ENCODE measurements at places on chromosomes 2 and 18.

- no peak for DNase-seq
These were observed 77.0 kb downstream of the PRKCE start for GRCh38 chr2:45728458-45728942.

GRCh38 chr2:24642351-24642750 lies 150.8 kb downstream of the PTRHD1 start:
- DNase-seq: no peak

- peak; percentile 46 for DNase-seq
These were observed 891 bp downstream of the KDM3A start for GRCh38 chr2:86441882-86442641.

DNA sequence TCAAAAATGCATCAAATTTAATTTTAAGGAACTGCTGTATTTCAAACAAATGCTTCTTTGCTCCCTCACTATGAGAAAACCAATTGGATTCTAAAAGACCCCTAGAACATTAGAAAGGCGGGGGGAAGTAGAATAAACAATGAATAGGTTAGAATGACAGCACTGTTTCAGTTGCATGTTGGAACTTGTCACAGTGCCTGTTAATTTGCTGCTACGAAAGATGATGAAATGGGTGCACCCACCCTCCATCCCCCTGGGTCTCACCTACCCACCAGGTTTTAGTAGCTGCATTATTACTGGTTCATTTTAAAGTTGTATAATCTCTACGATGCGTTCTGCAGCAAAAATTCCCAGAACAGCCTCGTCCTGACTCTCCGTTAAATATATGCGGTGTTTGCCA lies 193.0 kb upstream of the COPS8 start:
- DNase-seq: no peak

DNA sequence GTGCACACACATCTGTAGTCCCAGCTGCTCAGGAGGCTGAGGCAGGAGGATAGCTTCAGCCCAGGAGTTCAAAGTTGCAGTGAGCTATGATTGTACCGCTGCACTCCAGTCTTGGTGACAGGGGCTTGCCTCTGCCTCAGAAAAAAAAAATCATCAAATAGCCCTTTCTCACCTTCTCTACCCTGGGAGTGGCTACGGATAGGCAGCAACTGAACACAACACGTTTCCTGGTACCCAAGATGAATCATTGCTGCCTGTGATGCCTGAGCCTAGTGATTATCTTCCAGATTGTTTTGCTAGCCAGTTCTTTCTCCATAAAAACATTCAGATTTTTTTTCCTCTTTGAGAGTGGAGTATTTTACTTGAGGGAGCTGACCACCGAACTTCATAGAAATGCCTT lies 13.5 kb downstream of the INPP4A start:
- no peak for DNase-seq

GRCh38 chr18:8901019-8901418 lies 195.7 kb downstream of the MTCL1 start:
- DNase-seq: no peak

DNA sequence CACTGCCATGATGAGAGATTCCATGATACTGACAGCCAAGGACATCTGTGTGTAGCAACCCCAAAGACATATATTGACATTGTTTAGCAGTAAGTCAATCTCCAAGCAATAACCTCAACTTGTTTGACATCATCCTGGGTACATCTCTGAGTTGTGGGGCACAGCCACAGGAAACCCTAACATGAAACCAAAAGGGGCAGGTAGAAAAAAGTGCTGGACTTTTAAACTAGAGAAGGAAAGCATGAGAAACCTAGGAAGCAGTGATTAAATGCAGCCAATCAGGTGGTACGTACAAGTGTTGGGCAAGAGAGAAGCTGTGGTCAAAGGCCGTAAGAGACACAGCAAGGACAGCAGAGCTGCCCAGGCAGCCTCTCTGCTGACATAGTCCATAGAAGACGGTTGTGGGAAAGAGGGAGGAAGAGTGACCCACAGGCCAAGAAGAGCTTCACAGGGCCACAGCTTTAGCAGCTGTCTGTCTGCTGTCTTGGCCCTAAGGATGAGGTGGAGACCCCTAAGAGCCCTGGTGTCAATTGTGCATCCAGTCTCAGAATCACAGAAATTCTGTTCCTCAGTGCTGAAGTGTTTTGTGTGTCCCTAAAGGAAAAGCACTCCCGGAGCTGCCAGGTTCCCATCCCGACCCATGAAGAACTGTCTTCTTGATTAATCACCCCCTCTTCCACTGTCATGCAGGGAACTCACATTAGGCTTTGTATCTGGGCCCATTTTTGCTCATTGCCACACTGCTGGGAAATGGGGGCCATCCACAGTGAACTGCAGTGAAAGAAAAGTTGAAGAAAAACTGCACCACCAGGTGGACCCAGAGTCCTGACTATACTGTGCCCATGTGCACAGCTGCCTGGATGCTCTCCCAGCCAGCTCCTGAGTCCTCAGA lies 25.4 kb upstream of the CHN1 start:
- DNase-seq: no peak

GRCh38 chr2:56372071-56372656 lies 188.4 kb downstream of the CCDC85A start:
- no peak for DNase-seq

DNA sequence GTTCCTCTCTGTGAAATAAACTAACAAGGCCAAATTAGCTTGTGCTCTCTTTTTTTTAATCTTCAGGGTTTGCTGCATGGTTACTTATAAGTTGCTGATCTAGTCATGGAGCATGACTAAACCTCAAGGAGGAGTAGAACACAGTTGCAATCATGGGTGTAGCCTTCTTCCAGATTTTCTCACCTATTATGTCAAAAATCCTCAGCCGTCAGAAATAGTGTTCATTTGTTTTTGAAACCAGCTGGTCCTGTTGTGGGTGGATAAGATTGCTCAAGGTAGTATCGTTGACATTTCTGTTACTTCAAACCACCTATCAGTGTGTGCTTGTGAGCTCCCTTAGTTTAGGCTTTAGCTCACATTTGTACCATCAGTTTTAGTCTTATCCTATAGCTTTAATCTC lies 11.2 kb downstream of the RELCH start:
- DNase-seq: no peak

- no peak for DNase-seq
These were observed 358.7 kb upstream of the SETBP1 start for GRCh38 chr18:44321868-44322590.

DNA sequence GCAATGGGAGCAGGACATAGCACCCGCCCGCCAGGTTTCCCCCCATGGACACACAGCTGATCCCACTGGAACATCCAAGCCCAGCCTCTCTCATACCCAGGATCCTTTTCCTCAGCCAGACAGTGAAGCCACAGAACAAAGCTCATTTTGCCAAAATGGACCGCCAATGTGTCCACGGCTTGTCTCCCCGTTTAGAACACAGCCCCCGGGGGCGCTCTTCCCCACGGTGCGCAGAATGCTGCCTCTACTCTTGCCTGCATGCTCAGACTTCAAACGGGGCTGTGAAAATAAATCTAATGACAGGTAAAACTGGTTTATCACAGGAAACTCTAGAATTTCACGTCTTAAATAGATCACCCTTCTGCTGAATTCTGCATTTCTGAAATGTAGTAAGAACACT lies 548.5 kb upstream of the ID2 start:
- no peak for DNase-seq

- DNase-seq: no peak
These were observed 112.5 kb upstream of the ARHGAP28 start for GRCh38 chr18:6616981-6617380.

DNA sequence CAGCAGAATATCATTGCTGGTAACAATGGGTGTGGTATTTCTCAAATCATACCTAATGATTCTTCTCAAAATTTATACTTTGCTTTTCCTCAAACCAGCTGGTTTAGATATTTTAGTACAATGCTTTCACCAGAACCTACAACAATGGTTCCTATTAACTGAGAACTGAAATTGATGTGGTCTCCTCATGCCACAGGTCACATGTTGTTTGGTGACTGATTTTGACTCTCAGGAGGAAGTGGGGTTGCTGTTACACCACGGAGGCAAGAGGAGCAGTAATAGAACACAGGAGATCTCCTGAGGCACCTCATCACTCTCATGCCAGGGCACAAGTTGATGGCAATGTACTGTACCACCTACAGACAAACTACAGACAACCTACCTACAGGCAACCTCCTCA lies 3.0 kb upstream of the CEP68 start:
- DNase-seq: no peak

GRCh38 chr2:169300636-169301530 lies 61.5 kb downstream of the LRP2 start:
- DNase-seq: no peak

GRCh38 chr2:8343031-8343430 lies 338.8 kb upstream of the ID2 start:
- no peak for DNase-seq

GRCh38 chr18:40437517-40437916 lies 1517.5 kb upstream of the PIK3C3 start:
- DNase-seq: no peak

GRCh38 chr18:33821503-33821902 lies 243.5 kb downstream of the ASXL3 start:
- no peak for DNase-seq

GRCh38 chr2:28296904-28297303 lies 95.8 kb upstream of the FOSL2 start:
- no peak for DNase-seq

GRCh38 chr2:156548413-156548812 lies 112.2 kb downstream of the GPD2 start:
- DNase-seq: no peak

GRCh38 chr2:172251231-172251630 lies 148.5 kb upstream of the DLX2 start:
- no peak for DNase-seq

DNA sequence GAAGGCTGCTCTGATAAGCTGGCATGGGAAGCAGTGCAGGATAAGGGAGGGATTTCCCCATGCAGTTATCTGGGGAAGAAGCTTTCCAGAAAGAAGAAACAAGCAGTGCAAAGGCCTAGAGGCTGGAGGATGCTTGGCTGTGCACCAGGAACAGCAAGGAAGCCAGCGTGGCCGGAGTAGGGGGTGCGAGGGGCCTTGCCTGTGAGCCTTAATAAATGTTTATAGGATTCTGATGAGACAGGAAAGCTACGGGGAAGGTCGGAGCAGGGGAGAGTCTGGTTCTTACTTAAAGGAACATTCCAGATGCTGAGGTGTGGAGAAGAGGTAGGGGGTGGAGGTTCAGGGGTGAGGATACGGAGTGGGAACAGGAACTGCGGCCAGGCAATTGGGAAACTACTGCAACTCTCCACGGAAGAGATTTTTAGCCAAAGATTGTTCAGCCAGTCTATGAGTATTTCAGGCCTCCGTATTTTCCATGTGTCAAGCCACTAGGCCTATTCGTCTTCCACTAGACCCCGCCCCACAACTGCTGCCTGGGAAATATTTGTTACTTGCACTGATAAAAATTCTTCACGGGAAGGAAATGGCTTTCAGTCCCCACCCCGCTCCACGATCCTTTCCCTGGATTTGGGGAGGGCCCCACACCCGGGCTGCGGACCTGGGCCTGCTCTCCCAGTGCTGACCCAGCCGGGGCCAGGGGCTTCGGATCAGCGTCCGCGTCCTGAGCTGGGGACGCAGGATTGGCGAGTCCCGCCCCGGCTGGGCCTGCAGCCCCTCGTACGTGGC lies 516 bp downstream of the EIF2AK2 start:
- DNase-seq: peak; percentile 21

- no peak for DNase-seq
These were observed 80.3 kb downstream of the FTCDNL1 start for GRCh38 chr2:199770716-199771115.

GRCh38 chr18:11857177-11857887 lies 6.1 kb downstream of the CHMP1B start:
- DNase-seq: no peak

GRCh38 chr18:59059140-59059539 lies 80.5 kb upstream of the SEC11C start:
- no peak for DNase-seq

- no peak for DNase-seq
These were observed 151.8 kb upstream of the UNC80 start for GRCh38 chr2:209619782-209620181.

GRCh38 chr2:112730216-112730615 lies 9.4 kb downstream of the NT5DC4 start:
- DNase-seq: no peak

GRCh38 chr2:149421791-149422190 lies 91.4 kb downstream of the LYPD6 start:
- DNase-seq: no peak

DNA sequence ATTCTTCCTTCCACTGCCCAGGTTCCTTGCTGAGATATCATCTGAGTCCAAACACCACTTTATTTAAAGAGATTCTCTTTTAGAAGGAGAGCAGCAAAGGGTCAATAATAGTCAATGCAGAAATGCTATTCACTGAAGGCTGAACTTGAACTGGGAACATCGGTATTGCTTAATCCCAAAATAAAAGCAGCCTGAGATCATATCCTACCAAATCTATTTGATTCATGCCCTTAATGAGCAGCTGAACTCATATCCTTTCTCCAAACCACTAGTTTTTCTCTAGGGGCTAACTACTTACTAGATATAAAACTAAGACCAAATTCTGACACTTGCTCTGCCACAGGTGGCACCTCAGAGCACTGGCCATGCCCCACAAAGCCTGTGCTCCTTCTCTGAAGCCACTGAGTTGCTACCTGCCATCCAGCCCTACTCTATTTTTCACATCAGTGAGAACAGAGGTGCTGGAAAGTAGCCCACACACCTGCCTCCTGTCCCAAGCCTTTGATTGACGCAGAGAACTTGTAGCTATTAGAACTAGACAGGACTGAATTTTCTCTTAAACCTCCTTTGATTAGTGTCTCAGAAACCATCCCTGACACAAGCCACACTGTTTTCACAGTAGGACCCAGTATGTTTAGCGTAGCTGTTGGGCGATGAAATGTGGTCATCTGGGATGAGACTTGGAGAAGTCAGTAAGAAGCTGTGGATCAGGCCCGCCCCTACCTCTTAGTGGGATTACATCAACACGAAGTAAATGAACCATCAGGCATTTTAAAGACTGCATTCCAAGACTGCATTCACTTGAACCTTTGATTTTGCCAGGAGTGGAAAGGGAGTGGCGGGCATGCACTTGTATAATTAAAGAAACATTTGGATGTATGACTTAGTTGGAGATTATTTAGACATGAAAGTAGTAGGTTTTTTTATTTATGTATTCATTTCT lies 124.3 kb downstream of the RBMS1 start:
- DNase-seq: no peak

DNA sequence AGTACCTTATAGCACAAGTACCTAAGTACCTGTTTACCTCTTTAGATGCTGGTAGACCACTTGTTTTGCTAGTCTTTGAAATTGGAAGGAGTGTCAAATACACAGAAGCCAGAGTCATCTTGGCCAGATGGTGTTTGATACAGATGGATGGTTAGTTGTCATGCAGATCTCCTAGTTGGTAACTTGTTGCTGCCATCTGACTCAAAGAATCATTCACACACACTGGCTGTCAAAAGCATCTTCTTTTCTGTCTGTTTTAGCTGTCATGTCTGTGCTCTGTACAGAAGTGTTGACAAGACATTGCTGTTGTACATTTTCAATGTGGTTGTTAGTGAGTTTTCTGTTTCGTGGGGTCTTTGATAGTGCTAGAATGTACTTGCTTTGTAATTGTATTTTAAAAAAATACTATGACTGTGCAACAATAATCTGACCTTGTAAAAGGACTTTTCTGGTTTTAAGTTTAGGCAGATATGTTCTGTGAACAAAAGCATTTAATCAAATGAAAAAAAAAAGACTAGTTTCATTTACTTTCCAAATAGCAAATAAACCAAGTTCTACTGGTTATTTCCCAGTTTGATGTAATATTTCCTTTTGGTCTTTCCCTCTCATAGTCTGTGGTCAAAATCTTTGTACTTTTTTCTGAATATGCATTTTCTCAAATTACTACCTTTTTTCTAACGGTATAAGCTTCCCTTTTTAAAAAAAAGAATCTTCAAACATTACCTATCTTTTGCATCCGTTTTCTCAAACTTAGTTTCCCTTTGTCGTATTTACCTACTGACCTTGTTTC lies 39.9 kb downstream of the TANK start:
- DNase-seq: no peak

GRCh38 chr2:71129902-71130151 lies 202 bp downstream of the MCEE start:
- no peak for DNase-seq
